ENCODE measurements at places on chromosomes 7 and 10.

GRCh38 chr7:27151931-27152815 is at the start of gene HOXA3:
TSS of gene HOXA3 (minus strand) at chr7:27152583. CDS start at chr7:27110640, 41,943 bp downstream.
- no peak for DNase-seq

DNA sequence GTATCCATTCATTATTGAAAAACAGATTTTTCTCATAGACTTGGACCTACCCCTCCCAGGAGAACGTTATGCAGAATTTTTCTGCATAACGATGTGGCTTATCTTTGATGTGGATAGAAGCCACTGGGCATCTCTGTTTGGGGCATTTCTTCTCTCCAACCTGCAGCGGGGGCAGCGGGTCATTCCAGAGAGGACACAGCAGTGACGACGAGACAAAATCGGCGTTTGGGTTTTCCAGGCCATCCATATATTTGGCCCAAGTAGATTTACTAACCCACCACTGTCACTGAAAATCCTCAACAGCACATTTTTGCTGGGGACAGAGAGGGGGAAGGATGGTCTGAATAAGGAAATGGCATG is 299.3 kb upstream of the PITRM1 start:
- no peak for DNase-seq

DNA sequence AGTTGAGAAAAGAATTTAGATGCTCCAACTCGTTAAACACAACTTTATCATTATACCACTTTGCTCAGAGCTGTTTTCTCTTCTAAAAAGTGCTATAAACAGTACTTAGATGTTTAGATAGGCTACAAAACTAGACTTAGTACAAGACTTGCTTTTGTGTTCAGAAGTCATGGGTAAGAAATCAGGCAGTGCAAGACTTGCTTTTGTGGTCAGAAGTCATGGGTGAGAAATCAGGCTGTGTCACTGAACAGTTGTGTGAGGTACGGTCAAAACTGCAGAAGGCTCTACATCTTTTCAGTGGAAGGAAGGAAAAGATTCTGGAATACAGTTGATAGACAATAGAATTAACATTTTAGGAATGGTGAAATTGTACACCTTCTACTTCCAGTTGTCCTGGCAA is 239.7 kb downstream of the DNAJB9 start:
- DNase-seq: no peak

DNA sequence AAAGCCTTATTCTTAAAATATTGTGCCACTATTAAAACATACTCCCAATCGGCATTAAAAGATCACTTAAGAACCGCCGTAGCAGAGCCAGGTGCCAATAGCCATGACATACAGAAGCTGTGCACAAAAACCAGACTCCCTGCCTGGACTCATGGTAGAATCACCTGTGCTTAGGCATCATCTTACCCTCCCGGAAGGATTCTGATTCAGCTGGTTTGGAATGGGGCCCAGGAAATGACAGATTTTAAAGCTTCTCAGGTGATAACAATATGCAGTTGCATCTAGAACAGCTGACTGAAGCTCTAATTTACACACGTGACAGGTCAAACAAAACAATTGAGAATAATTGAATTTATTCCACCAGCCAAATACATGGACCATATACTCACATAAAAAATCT is 10.7 kb downstream of the A1CF start:
- no peak for DNase-seq

- no peak for DNase-seq
Observed at GRCh38 chr7:131610007-131610406, 53.6 kb upstream of the PODXL start.

- no peak for DNase-seq
Observed at GRCh38 chr7:46744957-46745706, 824.1 kb upstream of the IGFBP3 start.

DNA sequence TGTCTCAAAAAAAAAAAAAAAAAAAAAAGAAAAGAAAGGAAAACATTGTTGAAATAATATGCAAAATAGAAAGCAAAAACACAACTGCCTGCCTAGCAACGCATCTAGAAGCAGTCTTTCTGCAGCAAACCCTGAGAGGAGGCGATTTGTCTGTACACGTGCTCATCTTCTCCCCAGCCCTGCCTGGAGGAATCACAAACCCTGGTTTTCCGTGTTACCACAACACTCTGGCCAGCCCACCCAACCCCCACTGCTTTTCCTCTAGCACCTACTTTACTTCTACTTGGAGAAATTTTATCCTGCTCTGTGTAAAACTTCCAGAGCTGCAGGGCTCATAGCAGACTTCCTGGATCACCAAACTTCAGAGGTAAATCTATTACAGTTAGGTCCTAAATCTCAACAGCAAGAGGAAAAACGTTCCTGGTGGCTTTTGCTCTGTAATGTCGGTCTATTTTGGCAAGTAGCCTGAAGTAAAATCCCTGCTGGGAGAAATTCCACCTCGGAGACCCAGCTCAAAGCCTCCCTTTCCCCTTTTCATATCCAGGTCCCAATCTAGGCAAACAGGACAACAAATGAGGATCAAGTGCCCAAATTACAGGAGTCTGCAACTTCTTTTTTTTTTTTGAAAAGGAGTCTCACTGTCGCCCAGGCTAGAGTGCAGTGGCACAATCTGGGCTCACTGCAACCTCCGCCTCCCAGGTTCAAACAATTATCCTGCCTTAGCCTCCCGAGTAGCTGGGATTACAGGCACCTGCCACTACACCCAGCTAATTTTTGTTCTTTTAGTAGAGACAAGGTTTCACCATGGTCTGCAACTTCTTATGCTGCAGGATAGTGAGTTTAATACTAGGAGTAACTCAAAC is 91.6 kb downstream of the DNMBP start:
- DNase-seq: no peak

- DNase-seq: no peak
Observed at GRCh38 chr7:140659856-140660255, 12.9 kb upstream of the ADCK2 start.

- DNase-seq: no peak
Observed at GRCh38 chr10:22253580-22253882, 35.7 kb upstream of the EBLN1 start.

DNA sequence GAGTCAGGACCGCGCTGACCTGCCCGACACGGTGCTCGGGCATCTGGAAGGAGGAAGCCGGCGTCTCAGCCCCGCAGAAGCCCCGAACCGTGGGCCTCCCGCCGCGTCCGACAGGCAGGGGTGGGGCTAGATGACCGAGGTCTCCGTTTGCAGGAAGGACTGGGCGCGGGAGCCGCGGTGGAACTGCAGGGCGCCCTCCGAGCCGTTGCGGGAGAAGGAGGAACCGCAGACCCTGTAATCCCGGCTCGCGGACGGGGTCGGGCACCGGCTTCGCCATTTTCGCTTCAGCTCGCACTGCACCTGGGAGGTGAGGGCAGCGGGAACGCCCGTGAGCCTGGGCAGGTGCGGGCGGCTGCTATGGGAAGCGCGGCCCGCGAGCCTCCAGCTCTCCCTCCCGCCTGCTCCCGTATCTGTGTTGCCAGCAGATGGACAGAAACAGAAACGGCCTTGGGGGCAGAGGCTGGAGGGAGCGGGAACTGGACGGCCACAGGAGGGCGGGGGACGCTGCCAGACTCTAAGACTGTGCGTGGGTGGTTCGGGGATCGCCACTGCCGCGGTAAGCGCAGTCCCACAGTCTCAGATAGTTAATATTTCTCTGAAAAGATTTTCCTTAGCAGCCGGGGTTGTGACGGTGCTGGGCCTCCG is 114.1 kb downstream of the VIPR2 start:
- no peak for DNase-seq

- DNase-seq: no peak
Observed at GRCh38 chr7:22985436-22985835, 28.5 kb downstream of the HYCC1 start.

DNA sequence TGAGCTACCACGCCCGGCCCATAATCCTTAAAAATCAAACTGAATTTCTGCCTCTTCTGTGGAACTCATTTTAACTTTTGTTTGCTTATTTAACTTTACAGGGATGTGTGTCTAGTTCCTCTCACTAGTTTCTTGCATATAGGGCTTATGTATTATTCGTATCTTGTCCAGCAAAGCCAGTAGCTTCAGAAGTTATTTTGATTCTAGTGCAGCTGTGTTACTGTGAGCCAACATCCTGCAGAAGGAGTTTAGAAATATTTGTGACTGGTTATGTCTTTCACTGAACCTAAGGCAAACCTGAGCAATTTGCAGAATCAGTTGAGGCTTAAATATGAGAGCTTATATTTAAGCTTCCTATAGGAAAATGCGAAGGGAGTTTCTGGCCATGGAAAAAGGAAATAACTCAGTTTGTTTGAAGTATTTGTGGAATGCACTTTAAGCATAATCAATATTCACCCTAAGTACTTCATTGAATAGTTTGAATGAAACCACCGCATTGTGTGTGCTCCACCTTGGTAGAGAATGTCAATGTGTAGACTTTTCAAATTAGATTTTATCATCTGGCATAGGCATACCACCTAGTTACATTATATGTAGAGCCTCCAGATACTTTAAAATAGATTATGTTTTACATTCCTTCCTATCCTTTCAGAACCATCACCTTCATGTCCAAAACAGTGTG is 90.8 kb downstream of the MCU start:
- DNase-seq: no peak

DNA sequence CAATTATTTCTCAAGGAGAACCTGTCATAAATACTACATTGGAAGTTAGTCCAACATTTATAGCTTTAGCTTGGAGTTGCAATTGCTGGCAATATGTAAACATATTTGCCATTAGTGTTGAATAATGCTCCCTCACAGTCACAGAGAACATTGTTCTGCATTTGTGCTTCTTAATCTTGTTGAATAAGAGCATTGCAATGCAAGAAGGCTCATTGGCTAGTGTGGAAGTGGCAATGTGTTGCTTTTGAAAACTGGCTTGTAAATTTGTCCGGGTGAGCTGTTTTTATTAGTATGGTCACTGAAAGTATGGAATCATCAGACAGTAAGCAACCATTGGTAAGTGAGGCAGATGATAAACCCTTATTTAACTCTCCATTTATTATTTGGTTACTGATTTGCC is 47.7 kb upstream of the MBL2 start:
- no peak for DNase-seq

DNA sequence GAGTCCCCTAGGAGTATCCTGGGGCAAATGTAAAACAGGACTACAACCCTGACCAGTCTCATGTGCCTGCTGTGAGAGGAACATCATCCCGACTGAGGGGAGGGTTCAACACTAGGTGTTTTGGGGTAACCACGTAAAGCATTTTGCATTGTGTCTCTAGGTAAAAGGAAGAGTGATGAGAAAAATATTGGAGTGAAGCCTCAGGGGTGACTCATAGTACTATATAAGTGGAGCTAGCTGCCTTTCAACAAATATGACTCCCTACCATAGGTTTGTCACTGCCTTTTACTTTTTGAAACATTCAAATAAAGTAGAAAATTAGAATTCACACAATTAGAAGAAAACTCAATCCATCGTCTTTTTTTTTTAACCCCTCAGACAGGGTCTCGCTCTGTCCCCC is 2.6 kb upstream of the CAMK2G start:
- no peak for DNase-seq

- DNase-seq: peak; percentile 46
Observed at GRCh38 chr7:37352974-37353948, 95.4 kb downstream of the ELMO1 start.

DNA sequence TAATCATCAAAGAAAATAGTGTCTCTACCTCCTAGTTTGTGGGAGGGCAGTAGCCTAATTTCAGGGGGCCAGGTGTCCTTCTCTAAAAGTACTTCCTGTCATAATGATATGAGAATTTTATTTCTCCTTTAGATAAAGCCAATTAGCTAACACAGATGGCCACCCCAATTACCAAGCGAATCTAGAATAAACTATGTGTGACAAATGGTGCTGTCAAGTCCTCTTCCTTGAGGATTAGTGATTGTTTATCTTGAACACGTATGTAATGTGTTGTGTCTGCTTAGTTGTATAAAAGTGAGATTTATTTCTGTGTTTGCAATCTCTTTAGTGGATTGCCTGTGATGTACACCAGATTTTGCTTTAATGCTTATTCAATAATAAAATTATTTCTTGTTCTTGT is 1120.0 kb downstream of the SORCS1 start:
- DNase-seq: no peak

DNA sequence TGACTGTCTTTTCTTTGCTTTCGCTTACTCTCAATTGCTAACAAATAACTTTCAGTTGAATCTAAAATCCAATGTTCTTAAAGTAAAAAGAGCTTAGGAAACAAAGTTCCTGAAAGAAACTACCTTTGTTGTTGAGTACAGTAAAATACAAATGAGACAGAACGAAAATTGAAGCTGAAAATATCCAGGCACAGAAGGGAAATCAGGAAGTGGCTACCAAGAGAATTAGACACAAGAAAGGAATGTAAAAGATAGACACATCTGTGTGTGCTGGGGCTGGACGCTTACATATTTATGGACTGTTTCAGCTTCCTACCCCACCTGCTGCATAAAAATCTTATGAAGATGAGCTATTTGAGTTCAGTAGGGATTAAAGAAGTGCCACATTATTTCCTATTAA is 161.7 kb upstream of the PLXDC2 start:
- no peak for DNase-seq

GRCh38 chr10:35379226-35380137 is 43.2 kb downstream of the CCNY start:
- DNase-seq: no peak
